ENCODE measurements at places on chromosomes 11 and 22.

GRCh38 chr22:26450453-26451185 is 21.6 kb downstream of the ASPHD2 start:
- DNase-seq: peak; percentile 47

DNA sequence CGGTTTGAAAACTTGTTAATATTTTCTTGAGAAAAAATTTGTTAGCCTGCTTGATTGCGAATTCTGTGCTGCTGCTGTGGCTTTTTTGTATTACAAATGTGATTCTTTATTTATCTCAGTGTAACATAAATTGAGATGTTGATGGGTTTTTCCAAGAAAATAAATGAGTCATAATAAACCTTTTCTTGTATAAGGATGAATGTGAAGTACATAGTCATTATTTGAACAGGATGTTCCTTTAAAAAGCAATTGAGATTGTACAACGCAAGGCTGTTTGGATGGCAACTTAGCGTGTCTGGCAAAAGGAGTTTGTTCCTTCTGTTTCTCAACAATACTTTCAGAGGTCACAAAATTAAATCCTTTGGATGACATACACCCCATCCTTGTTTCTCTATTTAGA is 24.6 kb upstream of the CARD18 start:
- DNase-seq: no peak

GRCh38 chr11:2395856-2396255 is 4.7 kb upstream of the TSSC4 start:
- no peak for DNase-seq

GRCh38 chr11:8656291-8656690 is 26.2 kb downstream of the TRIM66 start:
- DNase-seq: no peak

DNA sequence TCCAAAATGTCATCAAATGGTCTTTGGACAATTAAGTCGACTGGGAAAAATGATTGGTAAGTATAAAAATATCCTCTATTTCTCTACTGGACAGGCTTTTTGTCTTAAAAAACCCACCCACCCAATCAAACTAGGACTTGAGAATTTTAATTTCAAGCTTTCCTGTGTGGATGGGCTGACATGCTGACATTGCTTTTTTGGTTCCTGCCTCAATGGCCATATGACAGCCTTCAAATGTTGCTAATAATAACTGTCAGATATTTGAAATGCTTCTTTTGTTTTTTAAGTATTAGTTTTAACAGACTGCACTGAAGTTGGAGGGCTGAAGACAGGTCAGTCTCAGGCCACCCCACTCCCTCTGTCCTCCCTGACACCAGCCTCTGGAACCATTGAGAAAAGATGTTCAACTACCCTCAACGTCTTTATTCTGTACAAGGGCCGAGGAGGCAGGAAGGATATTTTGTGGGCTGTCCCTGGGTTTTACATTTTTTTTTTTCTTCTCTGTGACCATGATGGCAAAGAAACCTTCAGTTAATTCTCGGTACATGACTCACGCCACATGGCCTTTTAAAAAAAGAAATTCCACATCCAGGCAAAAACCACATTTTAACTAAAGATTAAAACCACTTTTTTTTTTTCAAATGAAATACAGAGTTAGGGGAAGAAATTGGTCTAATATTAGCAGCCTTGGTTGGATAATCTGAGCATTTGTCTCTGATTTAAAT is 130.4 kb downstream of the SLC1A2 start:
- DNase-seq: no peak

DNA sequence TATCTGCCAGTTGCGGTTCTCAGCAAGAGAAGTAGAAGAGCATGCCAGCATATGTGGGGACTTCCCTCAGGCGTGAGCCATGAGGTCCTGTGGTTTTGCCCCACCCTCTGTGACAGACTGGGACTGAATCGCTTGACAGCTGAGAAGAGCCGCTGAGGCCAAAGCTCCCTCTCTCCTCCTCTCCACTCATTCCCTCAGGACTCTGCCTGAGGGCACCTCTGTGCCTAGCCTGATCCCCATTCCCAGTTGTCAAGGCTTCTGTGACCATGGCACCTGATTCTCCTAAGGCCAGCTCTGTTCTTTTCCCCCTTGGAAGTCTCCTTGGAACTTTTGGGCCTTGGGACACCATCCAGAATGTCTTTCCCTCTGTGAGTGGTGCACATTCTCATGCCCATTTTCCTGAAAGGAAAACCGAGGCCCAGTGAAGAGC is 27.0 kb downstream of the ART5 start:
- DNase-seq: no peak

- DNase-seq: peak; percentile 65
These were observed 25.9 kb upstream of the ATXN10 start for GRCh38 chr22:45645526-45646414.

DNA sequence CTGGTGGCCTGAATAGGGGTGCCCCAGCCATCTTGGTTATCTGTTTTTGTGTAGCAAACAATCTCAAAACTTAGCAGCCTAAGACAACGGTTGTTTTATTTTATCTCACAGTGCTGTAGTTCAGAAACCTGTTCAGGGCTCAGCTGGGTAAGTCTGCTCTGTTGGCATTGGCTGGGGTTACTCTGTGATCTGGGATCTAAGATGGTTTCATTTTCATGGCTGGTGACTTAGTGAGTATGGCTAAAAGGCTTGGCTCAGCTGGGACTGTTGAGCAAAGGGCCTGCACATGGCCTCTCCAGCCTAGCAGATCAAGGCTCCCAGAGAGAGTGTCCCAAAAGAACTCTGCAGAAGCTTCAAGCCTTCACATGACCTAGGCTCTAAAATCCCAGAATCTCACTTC is 60.8 kb upstream of the POU2AF1 start:
- DNase-seq: no peak

GRCh38 chr22:36160499-36160942 is at the start of gene APOL3:
Gene APOL3 (minus strand): TSS chr22:36160755. CDS start chr22:36149055, 11,700 bp downstream.
- no peak for DNase-seq

DNA sequence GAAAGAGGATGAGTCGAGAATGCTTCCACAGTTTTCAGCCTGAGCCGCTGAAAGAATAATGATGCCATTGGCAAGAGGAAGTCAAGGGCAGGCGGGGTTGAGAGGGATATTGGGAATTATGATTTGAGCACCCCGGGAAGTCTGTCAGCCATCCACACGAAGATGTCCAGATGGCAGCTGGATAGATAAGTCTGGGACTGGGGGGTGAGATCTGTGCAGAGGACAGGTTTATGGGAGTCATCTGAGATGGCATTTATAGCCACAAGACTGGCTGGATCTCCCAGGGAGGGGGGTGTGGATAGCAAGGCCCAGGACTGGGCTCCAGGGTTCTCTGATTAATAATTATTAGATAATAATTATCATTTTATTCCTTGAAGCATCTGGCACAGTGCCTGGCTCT is 5.1 kb upstream of the STIP1 start:
- no peak for DNase-seq

DNA sequence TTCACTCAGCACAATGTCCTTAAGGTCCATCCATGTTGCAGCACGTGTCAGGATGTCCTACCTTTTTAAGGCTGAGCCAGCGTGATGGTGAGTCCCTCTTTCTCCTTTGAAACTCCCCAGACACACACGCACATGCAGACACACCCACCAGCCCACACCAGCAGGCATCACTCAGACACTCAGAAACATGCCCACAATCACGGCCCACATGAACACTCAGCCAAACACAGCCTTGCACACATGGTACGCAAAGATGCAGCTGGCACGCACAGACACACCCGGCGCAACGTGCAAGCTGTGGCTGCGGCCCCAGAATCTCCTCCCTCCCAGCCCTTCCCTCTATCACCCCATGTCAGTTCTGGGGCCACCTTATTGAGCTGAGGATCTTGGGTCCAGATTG is 8.0 kb downstream of the FADS3 start:
- peak; percentile 46 for DNase-seq

DNA sequence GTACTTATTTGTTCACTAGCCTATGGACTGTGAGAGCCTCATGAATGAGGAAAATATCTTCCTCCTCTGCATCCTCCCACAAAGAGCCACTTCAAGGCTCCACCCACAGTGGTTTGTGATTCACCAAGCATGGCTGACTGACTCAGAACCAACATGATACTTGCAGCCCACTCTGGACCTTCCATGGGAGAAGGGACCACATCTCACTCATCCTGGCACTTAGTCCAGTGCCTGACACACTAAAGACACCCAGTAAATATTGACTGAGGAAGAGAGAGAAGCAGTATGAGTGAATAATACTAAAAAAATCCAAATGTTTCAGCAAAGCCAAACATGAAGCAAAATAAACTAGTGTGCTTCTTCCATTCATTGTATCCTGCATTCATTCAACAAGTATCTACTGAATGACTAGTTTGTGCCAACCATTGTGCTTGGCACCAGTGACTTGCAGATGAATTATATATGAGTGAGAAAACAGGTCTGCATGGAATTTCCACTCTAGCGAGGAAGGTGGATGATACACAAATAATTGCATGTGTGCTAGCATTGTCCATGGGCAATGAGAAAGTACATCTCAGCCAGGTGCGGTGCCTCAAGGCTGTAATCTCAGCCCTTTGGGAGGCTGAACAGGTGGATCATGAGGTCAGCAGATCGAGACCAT is 54.9 kb upstream of the BLID start:
- no peak for DNase-seq

DNA sequence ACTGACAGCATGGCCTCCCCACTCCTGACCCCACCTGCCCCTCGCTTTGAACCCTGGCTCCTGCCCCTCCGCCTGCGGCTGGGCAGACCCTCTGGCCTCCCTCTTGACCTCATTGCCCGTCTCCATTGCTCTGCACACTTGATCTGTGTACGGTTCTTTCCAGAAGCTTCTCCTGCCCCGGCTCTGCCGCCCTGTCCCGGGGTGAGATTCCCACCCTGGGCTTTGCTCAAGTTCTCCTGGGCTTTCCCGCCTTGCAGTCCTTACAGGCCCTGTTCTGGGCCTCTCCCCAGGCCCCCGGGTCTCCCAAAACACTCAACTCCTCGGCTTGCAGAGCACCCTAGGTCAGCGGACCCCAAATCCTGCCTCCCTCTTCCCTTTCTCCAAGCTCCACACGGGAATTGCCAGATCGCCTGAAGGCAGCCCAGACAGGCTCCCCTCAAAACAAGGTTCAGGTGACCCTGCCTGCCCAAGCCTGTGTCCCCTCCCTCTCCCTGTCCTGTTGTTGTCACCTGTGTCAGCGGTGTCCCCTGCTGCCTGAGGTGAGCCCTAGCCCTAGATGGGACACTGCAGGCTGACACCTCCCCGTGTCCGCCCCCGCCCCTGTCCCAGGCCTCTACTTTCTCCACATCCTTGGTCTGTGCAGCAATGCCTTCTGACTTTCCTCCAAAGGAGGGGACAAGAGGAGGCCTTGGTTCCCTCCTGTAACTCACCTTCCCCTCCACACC is 1.5 kb downstream of the GAL start:
- DNase-seq: no peak

All from head of caudate nucleus (tissue), 42 donors.